Kidney tubule cell (primary cell): ENCODE measurements at places on chromosomes 12 and 14.
A peak's percentile ranks its signal among the peaks of the same experiment; 100 is the strongest.

- DNase-seq = no peak
These were observed 694.8 kb upstream of the MIS18BP1 start for GRCh38 chr14:45947830-45948229.

GRCh38 chr12:113278141-113278540, 56.8 kb downstream of the SLC8B1 start:
- DNase-seq = no peak

DNA sequence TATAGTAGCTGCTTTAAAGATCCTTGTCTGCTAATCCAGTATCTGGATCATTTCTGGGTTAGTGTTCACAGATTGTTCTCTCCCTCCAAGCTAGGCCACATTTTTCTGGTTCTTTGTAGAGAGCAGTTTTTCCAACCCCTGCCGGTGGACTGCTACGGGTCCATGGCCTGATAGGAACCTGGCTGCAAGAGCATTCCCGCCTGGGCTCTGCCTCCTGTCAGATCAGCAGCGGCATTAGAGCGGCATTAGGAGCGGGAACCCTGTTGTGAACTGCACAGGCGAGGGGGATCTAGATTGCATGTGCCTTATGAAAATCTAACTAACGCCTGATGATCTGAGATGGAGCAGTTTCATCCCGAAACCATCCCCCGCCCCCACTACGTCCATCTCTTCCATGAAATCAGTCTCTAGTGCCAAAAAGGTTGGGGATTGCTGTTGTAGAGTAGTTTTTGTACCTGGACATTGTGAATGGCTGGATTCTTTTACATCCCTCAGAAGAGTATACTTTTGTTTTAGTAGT, 50.4 kb downstream of the MYRFL start:
- no peak for DNase-seq

GRCh38 chr14:71770431-71770830, 161.8 kb upstream of the RGS6 start:
- DNase-seq = peak; percentile 51

DNA sequence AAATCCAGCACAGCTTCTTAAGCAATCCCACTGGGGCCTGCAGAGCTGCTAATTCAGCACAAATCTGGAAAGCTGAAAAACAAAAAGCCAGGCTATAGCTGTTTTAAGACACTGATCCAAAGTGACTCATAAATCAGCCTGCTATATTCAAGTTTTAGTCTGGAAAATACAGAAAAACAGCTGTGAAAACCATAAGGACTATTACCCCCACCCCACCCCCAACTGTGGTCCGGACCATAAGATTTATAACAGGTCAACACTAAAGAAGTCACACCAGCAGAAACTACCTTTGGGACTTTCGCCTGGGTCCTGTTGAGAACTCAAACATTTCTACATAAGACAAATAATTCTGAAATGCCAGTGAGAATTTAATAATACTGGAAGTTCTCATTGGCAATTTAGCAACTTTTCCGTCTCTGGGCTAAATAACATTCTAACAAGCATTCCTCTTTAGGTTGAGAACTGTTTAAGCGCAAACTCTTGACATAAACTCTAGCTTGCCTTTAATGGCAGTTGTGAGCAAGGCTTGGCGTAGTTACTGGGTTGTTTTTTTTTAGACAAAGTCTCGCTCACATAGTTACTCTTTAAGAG, 3.3 kb downstream of the LRIG3 start:
- DNase-seq = peak; percentile 49

- no peak for DNase-seq
These were observed 248.0 kb downstream of the RASSF9 start for GRCh38 chr12:85588221-85588620.

DNA sequence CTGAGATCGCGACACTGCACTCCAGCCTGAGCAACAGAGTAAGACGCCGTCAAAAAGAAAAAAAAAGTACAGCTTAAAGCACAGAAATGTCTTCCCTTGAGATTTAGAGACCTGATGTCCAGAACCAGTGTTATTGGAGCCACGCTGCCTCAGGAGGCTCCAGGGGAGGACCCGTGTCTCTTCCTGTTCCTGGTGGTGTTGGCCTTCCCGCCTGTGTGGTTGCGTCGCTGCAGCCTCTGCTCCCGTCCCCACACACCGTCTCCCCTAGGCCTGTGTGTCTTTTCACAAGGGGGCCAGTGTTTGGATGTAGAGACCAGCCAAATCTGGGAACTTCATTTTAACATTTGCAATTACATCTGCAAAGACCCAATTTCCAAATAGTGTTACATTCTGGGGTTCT, 8.6 kb upstream of the FBRSL1 start:
- DNase-seq = no peak

DNA sequence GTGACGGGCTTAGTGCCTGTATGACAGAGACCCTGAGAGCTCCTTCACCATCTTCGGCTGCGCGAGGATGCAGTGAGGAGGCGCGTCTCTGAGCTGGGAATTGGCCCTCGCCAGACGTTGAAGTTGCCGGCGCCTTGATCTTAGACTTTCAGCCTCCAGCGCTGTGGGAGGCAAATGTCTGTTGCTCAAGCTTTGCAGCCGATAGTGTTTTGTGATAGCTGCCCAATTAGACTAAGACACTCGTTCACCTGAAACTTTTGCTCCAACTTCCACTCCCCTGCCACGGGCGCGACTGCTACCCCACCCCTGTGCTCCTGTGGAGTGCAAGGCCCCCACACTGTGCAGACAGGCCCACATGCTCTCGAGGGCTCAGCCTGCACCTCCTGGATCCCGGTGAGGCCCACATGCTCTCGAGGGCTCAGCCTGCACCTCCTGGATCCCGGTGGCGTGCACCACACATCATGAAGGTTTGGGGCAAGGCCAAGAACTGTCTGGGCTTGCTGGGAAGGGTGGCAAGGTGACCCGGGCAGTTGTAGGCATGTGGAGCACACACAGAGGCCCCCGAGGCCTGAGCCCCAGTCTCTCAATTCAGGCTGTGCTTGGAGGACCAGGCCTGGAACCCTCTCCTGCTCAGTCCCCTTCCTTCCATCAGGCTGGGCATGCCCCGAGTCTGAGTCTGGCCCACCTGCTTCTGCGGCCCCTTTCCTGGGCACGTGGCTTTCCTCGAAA, 324.6 kb downstream of the TMEM121 start:
- no peak for DNase-seq

- peak; percentile 27 for DNase-seq
These were observed 86.9 kb downstream of the AVPR1A start for GRCh38 chr12:63064080-63064479.

DNA sequence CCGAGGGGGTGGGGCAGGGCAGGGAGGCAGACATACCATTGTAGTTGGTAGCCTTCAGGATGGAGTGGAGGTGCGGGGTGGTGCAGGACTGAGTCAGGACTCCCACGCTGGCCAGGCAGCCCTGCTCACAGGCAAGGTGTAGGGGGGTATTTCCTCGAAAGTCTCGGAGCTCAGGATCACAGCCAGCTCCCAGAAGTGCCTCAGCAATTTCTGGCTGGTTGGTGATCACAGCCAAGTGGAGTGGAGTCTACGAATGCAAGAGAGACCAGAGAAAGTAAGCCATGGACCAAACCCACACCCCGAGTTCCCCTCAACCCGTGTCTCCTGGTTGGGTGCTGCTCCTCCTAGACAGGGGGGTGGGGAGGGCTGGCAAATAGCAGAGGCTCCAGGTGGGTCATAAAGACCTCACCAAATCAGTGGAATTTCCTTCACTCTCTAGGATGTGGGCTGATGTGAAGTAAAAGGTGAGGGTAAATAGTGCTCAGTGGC, 1.4 kb downstream of the NFKBIA start:
- peak; percentile 77 for DNase-seq

DNA sequence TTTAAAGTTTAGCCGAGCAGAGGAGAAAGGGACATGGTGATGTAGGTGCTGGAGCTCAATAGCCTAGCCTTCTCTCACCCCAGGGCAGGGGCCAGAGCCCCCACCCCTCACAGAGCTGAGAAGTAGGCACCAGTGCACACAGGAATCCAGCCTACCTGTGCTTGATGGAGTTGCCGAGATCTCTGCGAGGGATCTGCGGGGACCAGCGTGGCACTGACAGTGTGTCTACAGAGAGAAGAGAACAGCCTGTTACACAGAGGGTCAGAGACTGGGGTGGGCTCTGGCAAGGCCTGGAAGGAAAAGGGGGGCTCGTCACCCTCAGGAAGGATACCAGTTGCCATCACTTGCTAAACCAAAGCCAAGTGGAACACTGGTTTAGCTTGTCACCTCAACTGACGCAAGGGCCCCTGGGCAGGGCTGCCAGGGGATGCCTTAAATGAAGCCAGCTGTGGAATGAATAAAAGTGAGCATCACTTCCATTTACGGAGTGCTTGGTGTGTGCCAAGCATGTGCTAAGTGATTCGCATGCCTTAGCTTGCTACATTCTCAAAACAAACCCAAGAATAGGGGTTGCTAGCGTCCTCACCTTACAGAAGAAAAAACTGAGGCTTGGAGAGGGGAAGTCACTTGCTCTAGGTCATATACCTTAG, 220.8 kb upstream of the NOS1 start:
- no peak for DNase-seq

DNA sequence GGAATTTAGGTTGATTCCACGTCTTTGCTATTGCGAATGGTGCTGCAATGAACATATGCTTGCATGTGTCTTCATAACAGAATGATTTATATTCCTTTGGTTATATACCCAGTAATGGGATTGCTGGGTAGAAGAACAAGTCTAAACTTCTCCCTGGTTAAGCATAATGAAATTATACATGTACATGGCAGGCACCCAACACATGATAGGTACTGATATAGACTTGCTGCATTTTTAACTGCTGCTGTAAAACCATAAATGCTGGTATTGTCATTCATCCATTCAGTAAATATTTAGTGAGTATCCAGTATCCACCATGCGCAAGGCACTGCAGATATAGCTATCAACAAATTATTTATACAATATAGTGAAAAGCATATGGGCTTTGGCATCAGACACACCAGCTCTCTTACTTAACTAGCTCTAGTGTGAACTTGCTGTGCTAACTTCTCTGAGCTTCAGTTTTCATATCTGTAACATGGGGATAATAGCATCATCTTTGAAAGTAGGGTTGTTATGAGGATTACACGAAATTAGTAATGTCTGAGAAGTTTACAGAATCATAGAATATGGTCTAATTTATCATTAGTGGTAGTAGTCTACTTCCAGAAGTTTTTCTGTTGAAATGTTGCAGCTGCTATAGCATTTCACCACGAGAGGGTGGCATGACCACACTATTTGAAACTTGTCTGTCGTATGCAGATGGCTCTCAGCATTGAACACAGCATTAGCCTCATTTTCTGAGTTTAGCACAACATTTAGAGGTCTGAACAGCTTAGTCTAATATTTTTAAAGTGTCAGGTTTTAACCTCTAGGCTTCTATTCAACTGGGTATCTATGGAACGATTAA, 32.0 kb upstream of the SEL1L start:
- peak; percentile 12 for DNase-seq

- DNase-seq = no peak
These were observed 101.9 kb downstream of the RIN3 start for GRCh38 chr14:92615451-92615850.

- DNase-seq = peak; percentile 79
These were observed 73.2 kb downstream of the ANO4 start for GRCh38 chr12:100867639-100868393.

DNA sequence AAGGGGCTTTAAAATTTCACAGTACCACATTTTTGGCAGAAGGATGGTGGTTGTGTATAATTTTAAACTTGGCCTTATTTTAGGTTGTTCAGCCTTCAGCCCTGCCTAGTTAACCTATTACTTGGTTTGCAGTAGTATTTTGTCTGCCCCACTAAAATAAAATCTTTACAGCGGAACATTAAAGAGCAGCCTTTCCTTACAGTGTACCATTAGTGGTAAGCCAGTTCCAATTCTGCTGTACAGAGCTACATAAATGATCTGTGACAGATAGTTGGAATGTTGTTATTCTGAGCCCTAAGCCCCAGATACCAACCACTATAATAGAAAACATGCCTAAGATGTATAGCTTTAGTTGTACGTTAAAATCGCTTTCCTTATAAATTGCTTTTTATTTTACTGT, 56.2 kb downstream of the SLC38A6 start:
- DNase-seq = no peak

DNA sequence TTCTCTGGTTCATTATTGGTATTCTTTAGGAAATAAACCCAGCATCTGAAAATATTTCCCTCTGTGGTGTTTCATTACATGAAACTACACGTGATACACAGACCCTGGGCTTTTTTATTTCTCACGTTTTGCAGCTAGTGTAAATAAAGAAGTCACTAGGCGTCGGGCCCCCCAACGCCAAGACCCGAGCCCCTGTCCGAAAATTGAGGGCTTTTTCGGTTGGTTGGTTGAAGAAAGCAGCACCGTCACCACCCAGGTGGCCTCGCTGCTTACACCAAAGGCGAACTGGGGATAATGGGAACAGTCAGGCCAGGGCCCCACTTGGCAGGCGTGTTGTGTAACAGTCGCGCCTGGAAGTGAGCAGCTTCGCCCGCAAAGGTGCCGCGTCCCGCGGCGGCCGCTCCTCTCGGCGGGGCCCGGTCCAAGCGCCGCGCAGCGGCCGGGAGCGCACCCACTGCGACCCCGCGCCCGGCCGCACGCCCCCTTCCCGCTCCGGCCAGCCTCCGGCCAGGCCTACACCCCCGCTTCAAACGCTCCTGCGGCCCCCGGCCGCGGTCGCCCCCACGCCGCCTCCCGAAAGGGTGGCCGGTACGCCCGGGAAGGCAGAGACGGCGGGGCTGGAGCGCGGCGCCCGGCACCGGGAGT, 1.2 kb downstream of the DUSP16 start:
- peak; percentile 58 for DNase-seq

DNA sequence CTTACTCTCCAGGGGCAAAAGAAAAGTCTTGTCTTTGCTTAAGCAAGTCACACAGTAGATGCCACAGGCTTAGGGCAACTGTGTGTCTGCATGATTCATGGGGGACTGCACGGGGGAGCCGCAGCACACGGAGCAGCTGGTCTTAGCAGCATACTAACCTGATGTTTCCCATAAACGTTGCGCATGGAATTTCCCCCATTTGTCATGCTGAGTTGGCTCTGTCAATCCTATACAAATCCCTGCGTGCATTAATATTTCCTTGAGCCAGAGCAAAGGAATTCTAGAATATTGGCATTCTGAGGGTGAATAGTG, 71.2 kb downstream of the SAMD4A start:
- peak; percentile 32 for DNase-seq

DNA sequence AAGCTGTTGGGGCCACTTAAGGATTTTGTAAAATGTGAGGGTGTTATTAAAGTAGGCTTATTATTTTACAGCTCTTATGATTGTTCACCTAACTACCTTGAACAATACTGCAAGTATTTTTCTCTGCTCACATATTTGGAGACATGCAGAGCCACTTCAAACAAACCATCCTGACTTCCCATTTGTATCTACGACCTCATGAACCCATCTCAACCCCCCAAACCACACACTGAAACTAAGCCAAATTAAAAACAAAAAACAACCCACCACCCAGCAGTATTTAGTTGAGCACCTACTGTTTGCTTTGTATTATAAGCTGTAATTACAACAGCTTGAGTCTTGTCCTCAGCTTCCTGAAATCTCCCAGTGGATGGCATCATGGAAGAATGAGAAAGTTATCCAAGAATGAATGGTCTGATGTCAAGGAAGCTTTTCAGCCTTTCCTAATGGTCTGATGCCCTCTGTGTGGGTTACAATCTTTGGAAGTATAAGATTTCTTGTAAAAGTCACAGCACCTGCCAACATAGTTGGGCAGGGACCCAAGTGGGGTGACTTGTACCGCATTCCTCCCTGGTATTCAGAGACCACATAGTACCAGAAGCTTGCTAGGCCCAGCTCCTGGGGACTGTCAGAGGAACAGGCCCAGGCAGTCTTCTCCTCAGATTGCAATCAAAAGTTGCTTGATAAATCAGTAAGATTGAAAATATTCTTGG, 416.6 kb downstream of the ZFP36L1 start:
- DNase-seq = peak; percentile 28

GRCh38 chr12:125311050-125311449, 245.8 kb downstream of the AACS start:
- DNase-seq = no peak
